ENCODE measurements at places on chromosomes 3 and 15.

DNA sequence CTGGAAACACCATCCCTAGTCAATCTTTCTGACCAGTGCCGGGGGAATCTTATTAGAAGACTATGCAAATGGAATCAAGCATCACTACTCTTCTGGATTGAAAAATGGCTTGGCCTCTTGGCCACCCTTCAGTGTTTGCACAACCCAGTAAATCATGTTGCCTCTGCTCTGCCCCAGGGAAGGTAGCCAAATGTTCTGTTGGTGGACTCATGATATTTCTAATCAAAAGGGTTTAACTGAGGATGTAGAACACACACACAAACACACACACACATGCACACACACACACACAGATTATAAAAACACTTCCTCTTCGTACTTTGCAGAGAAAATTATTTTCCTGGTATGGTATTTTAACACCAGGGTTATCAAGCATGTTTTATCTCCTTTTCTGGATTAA lies 7.9 kb downstream of the RBP2 start:
- no peak for DNase-seq

DNA sequence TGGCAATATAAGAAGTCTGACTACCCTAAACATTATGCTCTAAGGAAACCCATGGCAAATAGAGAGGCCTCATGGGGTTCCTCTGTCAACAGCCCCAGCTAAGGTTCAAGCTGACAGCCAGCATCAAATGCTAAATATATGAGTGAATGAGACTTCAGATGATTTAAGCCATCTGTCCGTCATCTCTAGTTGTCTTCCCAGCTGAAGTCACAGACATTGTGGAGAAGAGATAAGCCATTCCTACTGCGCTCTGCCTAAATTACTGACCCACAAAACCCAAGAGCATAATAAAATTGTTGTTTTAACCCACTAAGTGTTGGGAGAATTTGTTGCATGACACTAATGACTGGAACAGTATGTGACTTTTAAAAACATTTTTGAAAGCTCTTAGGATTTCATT lies 87.3 kb upstream of the IGSF10 start:
- peak; percentile 61 for DNase-seq

GRCh38 chr3:46276497-46277099 lies 34.3 kb downstream of the CCR3 start:
- no peak for DNase-seq

DNA sequence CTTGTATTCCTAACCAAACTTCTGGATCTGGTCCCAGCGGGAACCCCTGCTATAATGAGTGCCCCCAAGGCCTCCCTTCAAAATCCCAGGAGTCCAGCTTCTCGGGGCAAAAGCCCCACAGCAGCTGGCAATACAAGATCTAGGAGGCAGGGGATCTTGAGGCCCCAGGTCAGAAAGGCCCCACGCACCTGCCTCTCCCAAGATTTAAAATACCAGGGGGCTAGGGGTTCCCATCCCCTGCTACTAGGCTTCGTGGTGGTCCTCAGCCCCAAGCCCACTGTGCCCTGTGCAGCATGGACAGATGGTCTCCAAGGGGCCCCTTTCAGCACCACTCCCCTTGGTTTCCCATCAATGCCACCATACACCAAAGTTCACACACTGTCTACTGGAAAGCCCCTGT lies 15.8 kb upstream of the CYP11A1 start:
- no peak for DNase-seq

DNA sequence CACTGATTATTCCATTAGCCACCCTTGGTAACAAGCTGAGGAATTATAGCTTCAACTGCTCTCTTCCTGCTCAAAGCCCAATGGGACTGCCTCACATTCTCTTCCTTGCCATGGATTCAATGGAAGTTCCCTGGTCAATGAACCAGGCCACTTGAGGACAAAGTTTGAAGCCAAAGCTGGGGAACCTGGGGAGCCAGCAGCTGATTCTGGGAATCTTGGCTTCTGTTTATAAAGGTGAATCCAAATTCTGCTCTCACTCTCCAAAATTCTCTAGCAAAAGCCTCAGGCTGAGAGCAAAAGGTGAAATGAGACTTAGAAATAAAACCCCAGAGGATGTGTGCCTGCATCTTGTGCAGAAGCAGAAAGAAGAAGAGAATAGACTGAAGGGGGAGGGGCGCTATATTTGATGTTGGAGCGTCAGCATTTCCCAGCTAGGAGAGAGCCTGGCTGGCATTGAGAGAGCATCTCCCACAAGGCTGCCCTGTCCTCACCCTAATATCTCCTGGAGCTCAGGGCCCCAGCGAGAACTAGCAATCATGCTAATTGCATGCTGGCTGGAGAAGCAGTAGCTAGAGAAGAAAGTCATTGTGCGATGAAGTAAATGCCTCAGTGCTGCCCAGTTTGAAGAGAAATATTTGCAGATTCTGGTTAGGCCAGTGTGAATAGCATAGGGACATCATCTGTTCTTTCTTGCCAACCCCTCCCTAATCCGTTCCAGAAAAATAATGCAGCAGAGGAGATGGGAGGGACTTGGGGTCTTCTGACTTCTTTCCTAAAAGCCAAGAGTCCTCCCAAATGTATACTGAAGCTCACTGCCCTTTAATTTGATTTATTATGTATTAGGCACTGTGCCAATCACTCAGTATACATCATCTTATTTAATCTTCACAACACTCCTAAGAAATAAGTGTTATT lies 34.9 kb upstream of the GAP43 start:
- no peak for DNase-seq

- DNase-seq = no peak
Measured at GRCh38 chr3:5181469-5182141, 5.9 kb upstream of the EDEM1 start.

DNA sequence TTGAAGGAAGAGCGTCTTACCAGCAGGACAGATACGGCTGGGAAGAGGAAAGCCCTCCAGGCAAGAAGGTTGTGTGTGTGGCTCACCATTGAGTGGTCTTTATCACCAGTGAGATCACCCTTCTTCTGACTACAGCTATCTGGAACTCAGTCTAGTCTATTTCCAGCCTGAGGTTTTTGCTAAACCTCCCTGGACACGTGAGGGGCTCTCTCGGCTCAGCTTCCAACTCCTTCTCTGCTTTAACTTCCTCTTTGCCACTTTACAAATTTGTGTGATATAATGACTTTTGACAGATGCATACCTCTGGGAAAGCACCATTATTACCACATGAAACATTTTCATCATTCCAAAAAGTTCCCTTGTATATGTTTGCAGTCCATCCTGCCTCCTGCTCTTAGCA lies 15.3 kb upstream of the ROPN1 start:
- DNase-seq = no peak

DNA sequence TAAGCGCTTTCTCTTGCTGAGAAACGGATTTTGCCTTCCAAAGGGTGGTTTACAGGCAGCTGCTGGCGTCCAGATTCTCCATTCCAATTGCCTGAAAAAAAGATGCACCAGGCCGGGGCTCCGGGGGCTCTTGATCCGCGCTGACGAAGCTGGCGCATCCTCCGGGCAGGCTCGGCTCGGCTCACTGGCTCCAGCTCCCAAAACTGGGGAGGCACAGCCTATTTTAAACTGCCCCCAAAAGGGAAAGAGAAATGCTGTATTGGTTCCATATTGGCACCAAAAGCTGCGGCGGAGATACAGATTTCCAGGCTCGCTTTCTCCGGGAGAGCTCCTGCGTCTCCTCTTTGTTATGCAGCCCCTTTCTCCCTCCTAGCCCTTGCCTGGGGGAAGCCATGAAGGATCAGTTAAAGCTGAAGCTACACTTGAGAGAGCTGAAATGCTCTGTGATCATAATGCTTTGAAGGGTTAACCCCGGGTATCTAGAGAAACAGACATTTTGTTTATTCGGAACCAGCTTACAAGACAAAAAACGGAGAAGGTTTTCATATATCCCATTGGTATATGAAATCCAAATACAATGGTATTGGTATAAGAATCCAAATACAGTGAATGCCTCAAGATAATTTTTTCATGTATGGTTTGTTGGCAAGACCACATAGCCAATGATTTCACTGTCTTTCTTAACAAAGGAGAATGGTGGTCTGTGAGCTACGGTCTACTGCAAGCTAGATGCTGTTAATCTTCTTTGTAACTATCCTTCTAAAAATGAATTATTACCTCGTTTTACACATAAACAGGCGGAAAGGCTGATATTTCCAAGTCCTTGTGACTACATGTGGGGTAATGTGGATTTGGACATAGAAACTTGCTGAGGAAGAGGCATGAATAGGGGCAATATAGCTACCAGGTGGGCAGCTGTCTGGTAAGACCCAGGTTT lies 693 bp downstream of the CD200 start:
- peak; percentile 15 for DNase-seq

DNA sequence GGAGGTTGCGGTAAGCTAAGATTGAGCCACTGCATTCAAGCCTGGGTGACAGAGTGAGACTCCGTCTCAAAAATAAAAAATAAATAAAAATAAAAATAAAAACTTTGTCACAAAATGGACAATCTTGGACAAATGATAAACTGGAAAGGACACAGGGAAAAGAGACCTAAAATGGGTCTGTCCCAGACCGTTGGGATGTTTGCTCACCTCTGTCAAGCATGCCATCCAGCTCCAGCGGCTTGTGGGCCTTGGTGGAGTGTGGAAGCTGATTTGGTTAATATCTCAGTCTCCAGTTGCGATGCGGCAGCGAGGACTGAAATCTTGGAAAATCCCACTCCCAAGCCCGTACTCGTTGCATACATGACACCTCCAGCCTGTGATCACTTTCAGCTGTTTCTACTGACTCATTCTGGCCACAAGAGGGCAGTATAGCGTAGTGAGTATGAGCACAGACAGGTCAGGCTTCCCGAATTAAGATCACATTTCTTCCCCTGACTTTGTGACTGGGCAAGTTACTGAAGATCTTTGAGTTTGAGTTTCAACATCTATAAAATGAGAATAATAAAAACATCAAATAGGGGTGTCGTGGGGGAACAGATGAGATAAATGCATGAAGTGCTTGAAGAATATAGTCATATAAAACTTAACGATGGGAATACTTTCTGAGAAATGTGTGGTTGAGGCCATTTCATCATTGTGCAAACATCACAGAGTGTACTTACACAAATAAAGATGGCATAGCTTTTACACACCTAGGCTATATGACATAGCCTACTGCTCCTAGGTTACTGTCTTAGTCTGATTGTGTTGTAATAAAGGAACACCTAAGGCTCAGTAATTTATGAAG lies 19.6 kb upstream of the MOBP start:
- no peak for DNase-seq

GRCh38 chr3:154050766-154051165 lies 70.4 kb upstream of the ARHGEF26 start:
- DNase-seq = no peak

DNA sequence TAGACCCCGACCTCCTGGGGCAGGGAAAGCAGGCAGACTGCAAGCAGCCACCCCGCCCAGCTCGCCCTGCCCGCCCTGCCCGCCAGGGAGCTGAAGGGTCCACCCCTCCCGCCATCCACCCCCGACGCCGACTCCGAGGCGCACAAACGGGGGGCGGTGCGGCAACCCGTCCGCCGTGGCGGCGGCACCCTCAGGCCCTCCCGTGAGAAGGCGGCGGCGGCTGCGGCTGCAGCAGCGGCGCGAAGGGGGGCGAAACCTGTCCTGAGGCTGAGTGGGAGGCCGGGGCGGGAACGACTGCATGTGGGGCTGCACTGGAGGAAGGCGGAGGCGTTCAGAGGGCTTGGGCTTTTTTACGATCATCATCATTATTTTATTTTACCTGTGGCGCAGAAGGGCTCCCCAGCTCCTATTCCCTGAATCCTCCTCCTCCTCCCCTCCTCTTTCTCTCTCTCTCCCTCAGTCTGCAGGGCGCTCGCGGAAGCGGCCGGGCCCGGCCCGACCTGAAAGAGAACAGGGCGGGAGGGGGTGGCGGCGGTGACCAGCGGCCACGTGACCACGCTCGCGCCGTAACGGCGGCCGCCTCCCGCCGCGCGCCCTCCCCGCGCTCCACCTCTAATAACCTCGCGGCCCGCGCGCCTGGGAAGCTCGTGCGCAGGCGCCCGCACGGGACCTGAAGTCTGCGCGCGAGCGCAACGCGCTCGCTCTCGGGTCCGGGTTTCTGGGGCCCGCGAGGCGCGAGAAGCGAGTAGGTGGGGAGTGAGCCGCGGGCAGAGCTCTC lies at the start of gene TBC1D5:
Gene TBC1D5 (minus strand): TSS at position 530 of the 778 bp plus-strand sequence. CDS start 234,061 bp downstream, outside the sequence.
- peak; percentile 56 for DNase-seq

GRCh38 chr3:172094621-172095557 lies 55.5 kb downstream of the FNDC3B start:
- no peak for DNase-seq

GRCh38 chr3:8597219-8597853 lies 47.3 kb downstream of the SSUH2 start:
- no peak for DNase-seq

DNA sequence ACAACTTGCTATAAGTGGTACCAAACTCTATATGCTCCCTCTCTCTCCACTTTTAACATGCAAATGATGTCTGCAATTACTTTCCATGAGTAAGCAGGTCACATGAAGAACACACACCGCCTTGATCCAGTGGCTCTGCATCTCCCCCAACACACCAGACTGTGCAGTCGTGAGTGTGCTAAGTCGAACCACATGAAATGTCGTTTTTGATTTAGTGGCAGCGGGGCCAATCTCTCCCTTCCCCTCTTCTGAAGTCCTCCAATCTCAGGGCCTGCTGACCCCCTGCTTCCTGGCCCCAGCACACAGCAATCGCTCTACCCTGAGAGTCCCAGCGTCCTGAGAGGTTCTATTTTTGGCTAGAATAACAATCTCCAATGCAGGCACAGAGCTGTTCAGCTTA lies 312.5 kb downstream of the SHQ1 start:
- no peak for DNase-seq

DNA sequence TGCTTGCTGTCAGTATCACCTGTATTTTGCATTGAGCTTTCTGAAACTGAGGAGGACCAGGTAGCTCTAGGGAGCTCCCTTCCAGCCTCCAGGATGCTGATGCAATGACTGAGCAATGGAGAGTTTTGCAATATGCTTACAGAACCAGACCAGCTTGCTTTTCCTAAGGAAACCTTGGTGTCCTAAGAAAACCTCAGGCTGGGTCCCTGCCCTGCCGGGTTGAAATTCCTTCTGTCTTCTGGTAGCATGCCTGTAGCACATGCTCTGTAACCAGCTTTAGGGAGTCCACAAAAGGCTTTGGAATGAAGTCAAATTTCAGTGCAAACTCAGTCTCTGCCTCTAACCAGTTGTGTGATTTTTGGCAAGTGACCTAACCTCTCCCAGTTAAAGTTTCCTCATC lies 65.8 kb upstream of the GSK3B start:
- no peak for DNase-seq

- no peak for DNase-seq
Measured at GRCh38 chr15:99424131-99424571, 141.6 kb upstream of the MEF2A start.

DNA sequence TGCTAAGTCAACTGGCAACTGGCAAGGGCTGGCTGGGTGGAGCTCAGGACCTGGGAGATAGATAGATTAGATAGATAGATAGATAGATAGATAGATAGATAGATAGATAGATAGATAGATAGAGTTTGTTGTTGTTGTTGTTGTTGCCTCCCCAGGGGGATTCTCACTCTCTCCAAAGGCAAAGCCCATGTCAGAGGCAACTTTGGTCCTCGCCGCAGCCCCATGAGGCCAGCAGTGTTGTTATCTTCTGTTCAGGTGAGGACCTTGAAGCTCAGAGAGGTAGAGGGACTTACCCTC lies 7.4 kb upstream of the MST1R start:
- no peak for DNase-seq

Data from NCI-H1436 treated with DMSO at 0.1 percent for 48 hours (cell line).